ENCODE measurements at places on chromosomes 16 and 17.
A peak's percentile ranks its signal among the peaks of the same experiment; 100 is the strongest.

DNA sequence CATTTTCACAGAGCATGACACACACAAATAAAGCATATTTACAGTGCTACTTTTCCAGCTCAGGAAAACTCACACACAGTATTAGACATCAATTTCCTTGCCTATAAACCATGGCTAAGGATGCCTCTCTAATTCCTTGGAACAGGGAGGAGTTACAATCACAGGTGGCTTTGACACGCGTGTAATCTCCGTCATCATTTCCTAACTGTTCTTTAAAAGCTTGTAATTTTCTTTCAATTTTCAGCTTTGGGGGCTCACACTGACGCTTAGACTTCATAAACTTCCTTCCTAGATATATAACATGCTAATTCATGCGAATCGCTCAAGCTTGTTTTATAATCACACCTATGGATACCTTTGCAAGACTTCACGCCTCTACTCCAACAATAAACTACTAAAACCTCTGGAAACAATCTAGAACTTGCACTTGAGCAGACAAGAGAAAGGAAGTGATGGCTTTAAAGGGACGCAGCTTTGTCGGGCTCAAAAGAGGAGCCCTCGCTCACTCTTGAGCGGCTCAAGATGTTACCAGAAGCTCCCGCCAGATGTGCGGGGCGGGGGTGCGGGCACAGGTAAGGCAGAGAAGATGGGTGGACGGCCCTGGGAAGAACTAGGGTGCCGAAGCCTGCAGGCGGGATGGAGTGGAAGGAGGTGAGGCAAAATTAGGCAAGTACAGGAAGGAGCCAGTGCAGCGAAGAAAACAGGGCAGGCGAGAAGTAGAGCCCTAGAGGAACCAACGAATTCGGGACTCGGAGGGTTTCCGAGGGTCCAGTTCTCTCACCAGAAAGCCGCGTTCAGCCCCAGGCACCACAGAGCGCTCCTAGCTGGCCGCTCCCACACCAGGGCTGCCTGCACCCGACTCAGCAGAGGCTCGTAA, 631 bp downstream of the RETREG3 start:
- no peak for DNase-seq

DNA sequence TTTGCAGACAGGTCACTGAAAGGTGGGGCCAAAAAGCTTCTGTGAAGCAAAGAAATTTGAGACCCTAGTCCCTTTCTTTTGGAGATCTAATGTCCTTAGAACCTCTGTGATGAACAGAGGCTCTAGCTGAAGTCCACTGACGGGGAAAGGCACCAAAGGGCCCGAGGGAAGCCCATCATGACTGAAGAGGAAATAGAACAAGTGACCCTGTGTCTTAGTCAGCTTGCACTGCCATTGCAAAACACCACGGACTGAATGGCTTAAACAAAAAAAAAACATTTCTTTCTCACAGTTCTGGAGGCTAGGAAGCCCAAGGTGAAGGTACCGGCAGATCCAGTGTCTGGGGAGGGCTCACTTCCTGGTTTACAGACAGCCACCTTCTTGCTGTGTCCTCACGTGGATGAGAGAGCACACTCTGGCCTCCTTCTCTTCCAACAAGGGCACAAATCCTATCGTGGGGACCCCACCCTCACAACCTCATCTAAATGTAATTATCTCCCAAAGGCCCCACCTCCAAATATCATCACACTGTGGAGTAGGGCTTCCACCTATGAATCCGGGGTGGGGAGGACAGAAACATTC, 24.3 kb upstream of the ASGR2 start:
- DNase-seq: no peak

- DNase-seq: no peak
Measured at GRCh38 chr16:9203956-9204355, 112.5 kb downstream of the HAPSTR1 start.

DNA sequence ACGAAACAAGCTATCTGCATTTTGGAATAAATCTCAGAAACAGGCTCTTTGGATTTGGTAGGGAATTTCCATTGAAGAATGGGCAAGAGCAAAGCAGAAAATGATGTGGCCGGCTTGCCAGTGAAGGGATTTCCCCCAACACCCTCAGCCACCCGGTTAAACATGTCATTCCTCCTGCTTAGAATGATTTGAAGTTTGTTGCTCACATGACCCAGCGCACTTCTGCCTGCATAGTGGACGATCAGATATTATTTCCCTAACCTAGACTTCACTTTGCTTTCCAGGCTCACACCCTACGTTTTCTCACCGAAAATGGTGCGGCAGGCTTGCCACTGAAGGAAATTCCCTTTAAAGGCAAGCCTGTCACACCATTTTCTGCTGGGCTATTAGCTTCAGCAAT, 170.7 kb downstream of the CDH11 start:
- DNase-seq: no peak

DNA sequence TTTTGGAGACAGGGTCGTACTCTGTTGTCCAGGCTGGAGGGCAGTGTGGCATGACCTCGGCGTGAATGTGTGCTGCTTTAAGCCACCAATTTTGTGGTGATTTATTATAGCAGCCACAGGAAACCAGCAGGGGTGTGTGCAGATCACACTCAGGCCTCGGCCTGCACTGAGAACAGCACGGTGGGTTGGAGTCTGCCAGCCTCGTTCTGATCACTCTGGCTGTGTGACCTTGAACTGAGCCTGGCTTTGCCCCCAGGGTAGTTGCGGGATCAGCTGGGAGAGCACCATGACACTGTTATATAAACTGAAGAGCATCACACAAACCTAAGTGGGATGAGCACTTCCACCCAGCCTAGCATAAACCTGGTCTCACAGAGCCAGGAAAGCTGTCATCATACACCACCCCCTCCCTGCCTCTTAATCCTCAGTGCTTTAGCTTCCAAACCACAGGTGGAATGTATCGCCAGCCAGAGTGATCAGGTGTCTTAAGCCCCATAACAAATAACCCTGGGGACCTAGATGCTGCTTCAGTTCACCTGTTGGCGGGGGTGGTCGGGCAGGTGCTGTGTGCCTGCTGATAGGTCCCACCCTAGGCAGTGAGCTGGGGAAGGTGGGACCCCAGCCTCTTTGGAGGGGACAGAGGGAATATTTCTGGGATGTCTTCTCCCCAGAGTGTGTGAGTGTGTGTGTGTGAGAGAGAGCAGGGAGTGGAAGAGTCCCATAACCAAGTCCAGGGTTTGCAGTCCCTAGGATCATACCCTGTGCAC, 28.6 kb upstream of the NDRG4 start:
- peak; percentile 1 for DNase-seq

DNA sequence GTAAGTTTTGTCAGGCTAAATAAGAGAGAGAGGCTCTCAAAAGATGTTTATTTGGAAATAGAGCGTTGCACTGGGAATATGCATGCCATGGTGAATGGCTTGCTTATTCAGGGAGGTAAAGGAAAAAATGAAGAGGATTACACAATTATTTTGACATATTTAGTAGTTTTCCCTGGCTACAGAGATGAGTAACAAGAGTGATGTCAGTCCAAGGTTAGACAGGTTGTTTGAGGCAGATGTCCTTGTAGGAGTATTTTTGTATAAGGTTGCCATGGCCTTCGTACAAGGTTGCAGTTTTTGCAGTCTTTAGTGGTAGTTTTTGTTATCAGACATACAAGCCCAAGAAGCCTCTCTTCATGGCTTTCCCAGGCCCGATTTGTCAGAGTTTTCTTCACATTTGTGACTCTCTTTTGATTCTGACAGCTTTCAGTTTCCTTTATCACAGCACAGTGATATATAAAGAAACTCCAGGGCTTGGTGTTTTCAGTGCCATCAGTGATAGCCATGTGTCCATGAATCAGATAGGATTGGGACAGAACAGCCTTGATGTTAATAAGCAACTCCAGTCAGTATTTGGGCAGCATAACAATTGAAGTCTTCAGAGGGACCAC, 18.7 kb upstream of the LGALS9 start:
- DNase-seq: no peak

Measured in NCI-H1417 (cell line).